Activated T-cell treated with anti-CD3 and anti-CD28 coated beads, Interleukin-2, amount 50 U/mL, for 24 hours (primary cell): ENCODE measurements at places on chromosomes 12 and 14.

- no peak overlapping the region for H3K27ac ChIP-seq
- DNase-seq, result no peak
- no peaks in the 10 kb centered on the region for H3K27me3 ChIP-seq
- H3K4me3 ChIP-seq, result no peak overlapping the region
- H3K36me3 ChIP-seq, result peaks cover 2% of the 10 kb centered on the region
- peaks cover 30% of the 10 kb centered on the region for H3K4me1 ChIP-seq
These were observed 91.8 kb downstream of the RIN3 start for GRCh38 chr14:92605274-92605940.

DNA sequence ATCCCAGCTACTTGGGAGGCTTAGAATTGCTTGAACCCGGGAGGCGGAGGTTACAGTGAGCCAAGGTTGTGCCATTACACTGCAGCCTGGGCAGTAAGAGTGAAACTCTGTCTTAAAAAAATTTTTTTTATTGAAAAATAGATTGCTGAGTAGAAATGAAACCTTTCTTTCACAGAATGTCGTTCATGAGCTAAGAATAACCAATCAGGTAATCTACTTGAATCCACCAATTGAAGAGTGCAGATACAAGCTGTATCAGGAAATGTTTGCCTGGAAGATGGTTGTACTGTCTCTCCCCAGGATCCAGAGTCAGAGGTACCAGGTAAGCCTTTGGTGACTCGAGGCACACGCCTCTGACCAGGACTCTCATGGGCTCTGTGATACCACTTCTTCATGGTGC is 27.0 kb downstream of the DYNC1H1 start:
- no peak overlapping the region for H3K4me3 ChIP-seq
- peak overlapping the region; percentile 77 for H3K27ac ChIP-seq
- DNase-seq, result no peak
- H3K4me1 ChIP-seq, result peaks cover 8% of the 10 kb centered on the region

DNA sequence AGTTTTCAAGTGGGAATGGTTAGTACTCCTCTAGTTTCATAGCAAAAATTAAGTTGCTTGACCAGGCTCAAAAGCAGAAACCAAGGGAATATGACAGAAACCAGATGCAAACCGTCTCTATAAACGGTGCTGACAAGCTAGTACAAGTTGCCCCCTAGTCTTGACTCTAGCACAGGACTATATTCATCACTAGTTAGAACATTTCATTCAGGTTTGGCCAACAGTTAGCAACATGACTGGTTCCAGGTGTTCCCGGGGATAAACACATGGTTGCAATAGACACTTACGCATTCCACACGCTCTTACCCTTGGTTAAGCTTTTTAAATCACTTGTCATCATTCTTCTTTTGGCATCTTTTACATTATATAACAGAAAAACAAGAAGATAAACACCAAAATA is 103.6 kb downstream of the SCFD1 start:
- H3K4me3 ChIP-seq, result no peak overlapping the region
- peaks cover 93% of the 10 kb centered on the region for H3K36me3 ChIP-seq
- H3K27me3 ChIP-seq, result no peaks in the 10 kb centered on the region
- DNase-seq, result no peak
- no peak overlapping the region for H3K27ac ChIP-seq
- peaks cover 4% of the 10 kb centered on the region for H3K4me1 ChIP-seq

GRCh38 chr12:48291511-48291910 is 59.2 kb downstream of the ZNF641 start:
- peaks cover 5% of the 10 kb centered on the region for H3K4me1 ChIP-seq
- no peak for DNase-seq
- no peak overlapping the region for H3K27ac ChIP-seq
- H3K4me3 ChIP-seq, result no peak overlapping the region
- H3K27me3 ChIP-seq, result no peaks in the 10 kb centered on the region

- no peaks in the 10 kb centered on the region for H3K36me3 ChIP-seq
- no peak overlapping the region for H3K27ac ChIP-seq
- H3K4me3 ChIP-seq, result no peak overlapping the region
- H3K4me1 ChIP-seq, result no peaks in the 10 kb centered on the region
- no peak for DNase-seq
These were observed 33.9 kb upstream of the VASH1 start for GRCh38 chr14:76727384-76727783.

DNA sequence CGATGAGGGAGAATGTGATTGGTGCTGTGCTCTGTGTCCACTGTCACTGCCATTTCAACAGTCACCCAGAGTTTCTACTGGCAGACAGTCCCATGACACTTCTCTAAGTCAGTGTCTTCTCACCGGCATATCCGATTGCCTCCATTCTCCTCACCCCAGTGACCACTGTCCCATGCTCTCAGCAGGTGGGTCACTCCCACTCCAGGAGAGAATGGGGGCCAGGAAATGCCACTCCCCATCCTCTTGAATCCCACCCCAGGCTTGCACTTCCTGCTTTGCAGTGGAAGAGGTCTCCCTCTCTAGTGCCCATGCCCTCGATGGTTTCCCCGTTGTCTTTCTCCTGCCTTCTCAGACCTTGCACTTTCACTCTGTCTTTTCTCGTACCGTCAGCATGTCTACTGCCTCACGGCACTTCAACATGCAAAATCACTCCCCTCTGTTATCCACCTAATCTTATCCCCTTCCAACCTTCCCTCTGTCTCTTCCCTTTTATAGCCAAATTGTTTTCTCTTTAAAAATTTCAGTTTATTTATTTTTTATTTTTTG is 2.2 kb upstream of the EP400 start:
- H3K27ac ChIP-seq, result peak overlapping the region; percentile 33
- no peak overlapping the region for H3K4me3 ChIP-seq
- DNase-seq, result peak; percentile 32
- H3K27me3 ChIP-seq, result no peaks in the 10 kb centered on the region
- peaks cover 54% of the 10 kb centered on the region for H3K36me3 ChIP-seq
- H3K4me1 ChIP-seq, result peaks cover 27% of the 10 kb centered on the region

GRCh38 chr12:112330706-112331105 is 51.5 kb downstream of the HECTD4 start:
- no peak overlapping the region for H3K4me3 ChIP-seq
- H3K36me3 ChIP-seq, result no peaks in the 10 kb centered on the region
- H3K27ac ChIP-seq, result no peak overlapping the region
- H3K27me3 ChIP-seq, result no peaks in the 10 kb centered on the region
- DNase-seq, result no peak
- peaks cover under 1% of the 10 kb centered on the region for H3K4me1 ChIP-seq

GRCh38 chr12:131916306-131917138 is 12.6 kb upstream of the PUS1 start:
- no peaks in the 10 kb centered on the region for H3K4me1 ChIP-seq
- DNase-seq, result no peak
- no peak overlapping the region for H3K27ac ChIP-seq

DNA sequence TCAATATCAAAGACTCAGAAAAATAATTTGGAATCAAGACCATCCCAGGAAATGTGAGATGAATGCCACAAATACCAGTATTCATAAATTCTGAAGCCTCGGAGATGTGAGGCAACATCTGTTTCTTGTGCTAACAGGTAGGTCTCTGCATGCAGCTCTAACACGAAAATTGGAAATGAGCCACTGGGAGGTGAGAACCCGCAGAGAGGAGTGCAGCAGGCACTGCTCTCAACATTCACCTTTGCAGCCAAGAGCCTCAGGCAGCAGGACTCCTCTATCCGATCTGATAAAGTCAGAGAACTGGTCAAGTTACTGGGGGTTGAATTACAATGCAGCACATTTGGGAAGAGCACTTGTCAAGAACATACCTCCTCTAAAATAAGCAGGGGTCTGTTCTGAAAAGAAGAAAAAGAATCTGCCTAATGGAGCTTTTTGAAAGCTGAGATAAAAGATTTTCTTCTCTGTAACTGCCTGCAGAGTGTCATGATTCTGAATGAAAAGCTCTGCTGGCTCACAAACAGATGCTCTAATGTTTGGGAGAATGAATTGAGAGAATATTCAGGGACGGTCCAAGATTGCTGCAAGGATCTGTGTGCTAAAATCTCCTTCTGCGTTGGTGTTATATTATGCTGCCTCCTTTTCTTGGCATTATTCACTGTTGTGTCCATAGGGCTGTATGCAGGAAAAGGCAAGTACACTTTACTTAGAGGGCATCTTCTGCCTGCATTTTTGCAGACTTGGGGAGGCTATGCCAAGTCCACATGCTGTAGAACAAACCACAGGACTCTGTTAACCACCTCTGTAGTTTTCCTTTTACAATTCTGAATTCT is 209.6 kb upstream of the KRR1 start:
- H3K27ac ChIP-seq, result no peak overlapping the region
- H3K36me3 ChIP-seq, result no peaks in the 10 kb centered on the region
- no peak overlapping the region for H3K4me3 ChIP-seq
- no peak for DNase-seq
- peaks cover 4% of the 10 kb centered on the region for H3K27me3 ChIP-seq
- peaks cover 28% of the 10 kb centered on the region for H3K4me1 ChIP-seq

DNA sequence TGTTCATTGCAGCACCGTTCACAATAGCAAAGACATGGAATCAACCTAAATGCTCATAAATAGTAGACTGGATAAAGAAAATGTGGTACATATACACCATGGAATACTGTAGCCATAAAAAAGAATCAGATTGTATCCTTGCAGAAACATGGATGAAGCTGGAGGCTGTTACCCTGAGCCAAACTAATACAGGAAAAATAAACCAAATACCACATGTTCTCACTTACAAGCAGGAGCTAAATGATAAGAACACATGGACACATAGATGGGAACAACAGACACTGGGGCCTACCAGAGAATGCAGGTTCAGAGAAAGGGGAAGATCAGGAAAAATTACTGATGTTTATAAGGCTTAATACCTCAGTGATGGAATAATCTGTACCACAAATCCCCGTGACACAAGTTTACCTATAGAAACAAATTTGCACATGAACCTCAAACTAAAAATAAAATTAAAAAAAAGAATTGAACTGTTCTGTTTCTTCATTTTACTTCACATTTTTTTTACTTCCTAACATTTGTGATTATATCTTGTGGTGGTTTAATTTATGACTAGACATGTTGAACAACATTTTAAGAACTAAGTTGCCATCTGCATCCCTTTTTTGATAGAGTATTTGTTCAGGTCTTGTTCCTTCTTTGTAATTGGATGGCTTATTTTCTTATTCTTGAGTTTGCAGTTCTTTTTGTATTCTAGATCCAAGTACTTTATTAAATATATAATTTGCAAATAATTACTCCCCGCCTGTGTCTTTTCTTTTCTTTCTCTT is 835.2 kb downstream of the FSCB start:
- no peaks in the 10 kb centered on the region for H3K27me3 ChIP-seq
- H3K4me3 ChIP-seq, result no peak overlapping the region
- DNase-seq, result no peak
- H3K27ac ChIP-seq, result no peak overlapping the region
- H3K36me3 ChIP-seq, result no peaks in the 10 kb centered on the region
- no peaks in the 10 kb centered on the region for H3K4me1 ChIP-seq

GRCh38 chr12:89260841-89261637 is 91.3 kb downstream of the DUSP6 start:
- no peaks in the 10 kb centered on the region for H3K36me3 ChIP-seq
- H3K4me3 ChIP-seq, result no peak overlapping the region
- H3K27me3 ChIP-seq, result no peaks in the 10 kb centered on the region
- H3K27ac ChIP-seq, result no peak overlapping the region
- no peak for DNase-seq
- H3K4me1 ChIP-seq, result peaks cover 26% of the 10 kb centered on the region

- H3K27ac ChIP-seq, result no peak overlapping the region
- H3K4me3 ChIP-seq, result no peak overlapping the region
- peaks cover 21% of the 10 kb centered on the region for H3K4me1 ChIP-seq
These were observed 79.0 kb downstream of the WDR20 start for GRCh38 chr14:102218688-102219087.

DNA sequence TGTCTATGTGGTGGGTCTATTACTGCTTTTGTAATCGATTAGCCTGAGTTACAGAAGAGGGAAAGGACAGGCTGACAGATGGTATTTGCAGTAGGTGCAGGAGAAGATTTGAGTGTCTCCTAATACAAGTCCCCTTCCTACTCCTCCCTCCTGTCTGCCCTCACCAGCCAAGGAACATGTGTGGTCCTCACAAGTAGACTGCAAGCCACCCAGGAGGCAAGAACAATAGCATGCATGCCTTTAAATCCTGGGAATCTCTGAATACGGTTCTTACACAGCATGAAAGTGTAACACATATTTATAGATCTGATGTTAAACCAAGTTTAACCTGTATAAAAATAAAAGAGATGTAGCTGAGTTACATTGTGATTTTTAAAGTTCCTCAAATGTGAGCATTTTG is 117.0 kb downstream of the PTCSC3 start:
- no peak for DNase-seq
- H3K4me1 ChIP-seq, result no peaks in the 10 kb centered on the region
- H3K36me3 ChIP-seq, result no peaks in the 10 kb centered on the region
- no peak overlapping the region for H3K27ac ChIP-seq
- H3K27me3 ChIP-seq, result peaks cover 21% of the 10 kb centered on the region
- H3K4me3 ChIP-seq, result no peak overlapping the region
